ENCODE measurements at places on chromosomes 12 and 14.
A peak's percentile ranks its signal among the peaks of the same experiment; 100 is the strongest.

- no peak for DNase-seq
Measured at GRCh38 chr12:47547077-47547476, 158.8 kb downstream of the RPAP3 start.

- no peak for DNase-seq
Measured at GRCh38 chr12:1065629-1066028, 74.6 kb downstream of the ERC1 start.

DNA sequence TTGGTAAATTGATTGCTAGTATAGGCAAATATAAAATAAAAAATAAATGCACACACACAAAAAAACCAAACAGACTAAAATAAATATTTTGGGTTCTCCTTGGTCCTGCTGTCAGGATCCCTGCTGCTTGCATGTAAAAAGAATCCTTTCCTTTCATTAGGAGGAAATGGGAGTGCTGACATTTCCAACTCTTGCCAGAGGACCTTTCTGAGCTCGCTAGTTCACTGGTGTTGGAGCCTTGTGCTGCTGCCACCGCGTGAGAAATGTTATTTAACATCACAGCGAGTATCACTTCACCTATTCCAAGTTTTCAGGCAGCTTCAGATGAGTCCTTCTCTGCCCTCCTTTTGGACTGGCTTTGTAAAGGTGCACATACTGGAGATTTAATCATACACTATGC is 358.9 kb downstream of the NPAS3 start:
- no peak for DNase-seq

DNA sequence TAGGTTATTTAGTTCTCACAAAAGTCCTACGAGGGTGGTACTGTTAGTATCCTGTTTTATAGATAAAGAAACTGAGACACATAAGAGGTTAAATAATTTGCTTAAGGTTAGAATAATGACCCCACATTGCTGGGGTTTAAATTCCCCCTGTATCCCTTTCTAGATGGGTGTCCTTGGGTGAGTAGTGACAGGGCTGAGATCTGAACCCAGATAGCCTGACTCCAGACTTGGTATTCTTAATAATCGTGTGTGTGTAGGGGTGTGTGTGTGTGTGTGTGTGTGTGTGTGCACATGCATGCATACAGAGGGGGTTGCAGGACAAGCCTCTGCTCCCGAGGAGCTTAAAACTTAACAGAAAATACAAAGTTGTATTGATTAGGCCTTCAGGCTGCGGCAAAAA is 96.7 kb upstream of the PSMC1 start:
- no peak for DNase-seq

DNA sequence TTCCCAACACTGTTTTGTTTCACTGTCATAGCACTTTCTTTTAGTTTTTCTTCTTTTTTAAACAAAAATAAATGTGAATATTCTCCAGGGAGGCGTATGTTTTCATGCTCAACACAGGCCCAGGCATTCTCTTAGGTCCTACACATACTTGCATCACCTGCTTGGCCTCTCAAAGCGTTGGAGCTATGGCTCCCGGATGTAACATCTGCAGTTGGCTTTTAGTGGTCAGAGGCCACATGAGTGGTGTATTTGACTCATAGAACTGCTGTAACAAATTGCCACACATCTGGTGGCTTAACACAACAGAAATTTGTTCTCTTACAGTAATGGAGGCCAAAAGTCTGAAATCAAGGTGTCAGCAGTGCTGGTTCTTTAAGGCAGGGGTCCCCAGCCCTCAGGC is 44.6 kb upstream of the VRK1 start:
- DNase-seq: no peak

DNA sequence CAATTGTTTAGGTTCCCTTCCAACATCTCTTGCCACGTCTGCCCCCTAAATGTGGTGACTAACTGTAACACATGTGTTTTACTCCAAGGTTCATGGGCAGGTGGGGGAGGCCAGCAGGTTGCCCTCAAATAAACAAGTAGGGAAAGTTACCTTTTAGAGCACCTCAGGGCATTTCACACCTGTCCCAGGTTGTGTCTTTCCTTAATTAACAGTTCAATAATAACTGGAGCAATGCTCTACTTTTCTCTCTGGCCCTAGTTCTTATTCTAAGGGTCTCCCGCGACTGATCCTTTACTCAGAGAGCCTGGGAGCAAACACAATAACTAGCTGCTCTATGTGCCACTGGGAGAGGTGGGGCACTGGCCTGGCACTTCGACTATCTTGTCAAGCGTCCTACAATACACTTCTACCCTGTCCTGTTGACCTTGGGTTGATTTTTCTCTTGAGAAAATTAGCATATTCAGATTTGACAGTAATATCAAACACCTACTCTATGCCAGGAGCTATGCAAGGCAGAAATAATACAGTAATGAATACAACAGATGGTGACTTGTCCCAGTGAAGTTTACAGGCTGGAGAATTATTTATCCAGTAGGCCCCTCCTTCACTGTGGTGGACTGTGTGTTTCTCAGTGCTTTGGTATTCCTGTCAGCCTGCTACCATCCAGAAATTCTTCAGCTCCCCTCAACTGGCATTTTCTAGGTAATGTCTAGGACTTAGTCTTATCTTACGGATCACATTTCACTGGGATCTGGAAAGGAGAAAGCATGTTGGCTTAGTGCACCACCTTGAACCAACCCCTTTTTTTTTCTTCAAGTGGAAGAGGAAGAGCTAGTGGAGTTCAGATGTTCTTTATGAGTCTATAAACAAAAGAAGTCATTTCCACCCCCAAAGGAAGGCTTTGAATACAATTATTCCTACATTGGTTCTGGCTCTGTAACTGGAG is 202.6 kb downstream of the CRADD start:
- DNase-seq: no peak

GRCh38 chr12:64682572-64683277 is 72.4 kb downstream of the RASSF3 start:
- peak; percentile 67 for DNase-seq

DNA sequence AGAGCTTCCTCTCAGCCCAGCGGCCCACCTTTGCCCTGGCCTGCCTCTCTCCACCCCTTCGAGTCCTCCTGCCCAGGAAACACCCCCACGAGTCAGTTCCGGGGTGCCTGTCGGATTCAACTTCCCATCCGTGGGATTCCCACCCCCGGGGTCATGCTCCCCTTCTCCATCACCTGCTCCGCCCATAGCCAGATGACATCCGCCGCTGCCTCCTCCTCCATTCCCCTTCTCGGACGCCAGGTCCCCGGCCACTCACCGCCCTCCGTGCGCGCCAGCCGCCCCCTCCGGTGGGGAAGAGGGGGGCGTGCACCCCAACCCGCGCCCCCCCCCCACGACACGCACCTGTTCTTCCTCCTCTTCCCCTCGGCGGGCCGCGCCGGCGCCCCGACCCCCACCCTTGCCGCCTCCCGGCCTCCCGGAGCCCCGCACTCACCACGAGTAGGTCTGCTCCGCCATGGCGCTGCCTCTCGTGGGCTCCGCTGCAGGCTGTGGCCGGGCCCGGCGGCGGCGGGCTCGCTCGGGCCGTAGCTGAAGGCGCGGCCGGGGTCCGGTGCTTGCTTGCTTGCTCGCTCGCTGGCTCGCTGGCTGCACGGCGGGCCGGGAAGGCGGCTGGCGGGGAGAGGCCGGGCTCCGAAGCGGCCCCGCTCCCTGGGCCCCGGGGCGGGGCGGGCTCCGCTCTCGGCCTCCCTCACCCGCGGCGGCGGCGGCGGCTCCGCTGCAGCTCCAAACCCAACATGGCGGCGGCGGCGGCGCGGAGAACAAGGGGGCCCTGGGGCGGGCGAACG is 554 bp downstream of the SPPL3 start:
- DNase-seq: peak; percentile 66

- DNase-seq: peak; percentile 24
Measured at GRCh38 chr14:104598039-104598909, 6.3 kb downstream of the TMEM179 start.

DNA sequence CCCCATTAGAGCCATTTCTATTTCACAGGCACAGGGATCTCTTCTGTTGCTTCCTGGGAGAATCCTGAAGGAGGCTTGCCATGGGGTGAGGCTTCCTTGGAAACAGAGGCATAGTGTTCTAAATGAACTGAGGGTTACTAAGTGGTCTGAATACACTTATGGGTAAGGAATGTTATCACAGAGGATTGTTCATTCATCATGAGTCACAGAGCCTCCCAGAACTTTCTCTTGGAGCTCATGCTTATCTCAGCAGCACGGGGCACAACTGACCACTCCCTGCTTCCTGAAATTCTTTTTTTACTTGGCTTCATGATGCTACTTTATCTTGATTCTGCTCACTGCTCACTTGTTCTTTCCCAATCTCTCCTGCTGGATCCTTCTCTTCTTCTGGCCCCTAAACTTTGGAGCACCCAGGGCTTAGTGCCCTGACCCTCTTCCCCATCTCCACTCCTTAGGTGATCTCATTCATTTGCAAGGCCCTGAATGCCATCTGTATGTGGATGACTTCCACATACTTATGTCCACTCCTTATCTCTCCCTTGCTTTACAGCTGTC is 57.9 kb downstream of the ANO6 start:
- DNase-seq: peak; percentile 60

- no peak for DNase-seq
Measured at GRCh38 chr14:34237081-34237480, 225.0 kb downstream of the SPTSSA start.

- DNase-seq: no peak
Measured at GRCh38 chr12:26302776-26303175, 107.4 kb downstream of the SSPN start.

DNA sequence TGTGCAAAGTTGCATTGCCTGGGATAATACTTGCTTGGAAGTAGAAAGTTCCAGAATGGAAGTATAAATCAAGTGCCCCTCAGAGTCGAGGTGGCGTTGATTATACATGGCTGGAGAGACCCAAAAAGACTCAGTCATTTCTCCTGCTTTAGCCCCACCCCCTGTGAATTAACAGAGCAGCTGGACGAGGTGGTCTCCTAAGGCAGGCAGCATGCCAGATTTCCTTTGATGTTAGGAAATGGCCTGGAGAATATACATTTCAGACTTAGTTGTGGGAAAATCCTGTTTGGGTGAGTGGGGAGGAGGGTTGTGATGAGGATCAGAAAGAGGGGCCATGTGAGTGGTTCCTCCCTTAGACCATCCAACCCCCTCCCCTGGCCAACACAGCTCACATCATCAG is 406.1 kb upstream of the TMPO start:
- no peak for DNase-seq

DNA sequence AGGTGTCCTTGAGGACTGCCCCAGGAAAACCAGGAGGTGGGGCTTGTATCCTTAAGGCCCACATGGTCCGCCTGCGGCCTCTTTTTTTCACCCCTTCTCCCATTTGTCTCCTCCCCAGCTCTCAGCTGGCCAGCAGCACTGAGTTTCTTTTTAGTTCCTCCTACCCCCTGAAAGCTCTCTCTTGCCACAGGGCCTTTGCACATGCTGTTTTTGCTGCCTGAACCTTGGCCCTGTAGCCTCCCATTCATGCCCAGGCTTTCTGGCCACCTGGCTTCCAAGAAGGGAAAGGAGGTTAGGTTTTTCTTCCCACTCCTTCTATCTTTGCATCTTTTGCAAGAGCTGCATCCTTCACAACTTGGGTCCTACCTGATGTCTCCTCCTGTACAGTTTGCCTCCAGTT is 358.1 kb downstream of the VRK1 start:
- no peak for DNase-seq

- DNase-seq: peak; percentile 56
Measured at GRCh38 chr14:69042787-69043444, 63.8 kb upstream of the ACTN1 start.

GRCh38 chr12:123478762-123479161 is 20.8 kb downstream of the SNRNP35 start:
- peak; percentile 81 for DNase-seq

GRCh38 chr14:88931321-88932110 is 107.1 kb downstream of the TTC8 start:
- DNase-seq: no peak

DNA sequence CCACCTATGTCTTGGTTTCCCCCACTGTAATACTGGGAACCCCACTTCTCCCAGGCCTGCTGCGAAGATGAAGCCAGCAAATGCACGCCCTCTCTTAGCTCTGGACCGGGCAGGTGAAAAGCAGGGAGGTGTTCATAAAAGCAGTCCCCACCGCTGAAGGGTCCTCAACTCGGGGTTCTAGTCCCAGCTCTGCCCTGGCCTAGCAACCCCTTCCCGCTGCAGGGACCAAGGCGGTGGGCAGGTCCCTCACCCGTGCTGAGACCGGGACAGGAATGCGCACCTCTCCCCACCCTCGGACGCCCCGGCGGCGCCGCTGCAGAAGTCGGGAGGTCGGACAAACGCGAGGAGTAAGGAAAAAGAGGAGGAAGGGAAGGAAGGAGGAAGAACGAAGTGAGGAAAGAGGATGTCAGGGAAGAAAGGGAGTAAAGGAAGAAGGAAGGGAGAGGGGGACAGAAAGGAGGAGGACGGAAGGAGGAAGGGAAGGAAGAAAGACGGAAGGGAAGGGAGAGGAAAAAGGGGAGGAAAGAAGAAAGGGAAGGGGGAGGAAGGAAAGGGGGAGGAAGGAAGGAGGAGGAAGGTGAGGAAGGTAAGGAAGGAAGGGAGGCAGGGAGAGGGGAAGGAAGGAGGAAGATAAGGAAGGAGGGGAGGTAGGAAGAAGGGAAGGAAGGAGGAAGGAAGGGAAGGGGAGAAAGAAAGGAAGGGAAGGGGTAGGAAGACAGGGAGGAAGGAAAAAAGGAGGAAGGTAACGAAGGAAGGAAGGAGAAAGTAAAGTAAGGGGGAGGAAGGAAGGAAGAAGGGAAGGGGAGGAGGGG is 701 bp downstream of the SPRING1 start:
- DNase-seq: no peak

DNA sequence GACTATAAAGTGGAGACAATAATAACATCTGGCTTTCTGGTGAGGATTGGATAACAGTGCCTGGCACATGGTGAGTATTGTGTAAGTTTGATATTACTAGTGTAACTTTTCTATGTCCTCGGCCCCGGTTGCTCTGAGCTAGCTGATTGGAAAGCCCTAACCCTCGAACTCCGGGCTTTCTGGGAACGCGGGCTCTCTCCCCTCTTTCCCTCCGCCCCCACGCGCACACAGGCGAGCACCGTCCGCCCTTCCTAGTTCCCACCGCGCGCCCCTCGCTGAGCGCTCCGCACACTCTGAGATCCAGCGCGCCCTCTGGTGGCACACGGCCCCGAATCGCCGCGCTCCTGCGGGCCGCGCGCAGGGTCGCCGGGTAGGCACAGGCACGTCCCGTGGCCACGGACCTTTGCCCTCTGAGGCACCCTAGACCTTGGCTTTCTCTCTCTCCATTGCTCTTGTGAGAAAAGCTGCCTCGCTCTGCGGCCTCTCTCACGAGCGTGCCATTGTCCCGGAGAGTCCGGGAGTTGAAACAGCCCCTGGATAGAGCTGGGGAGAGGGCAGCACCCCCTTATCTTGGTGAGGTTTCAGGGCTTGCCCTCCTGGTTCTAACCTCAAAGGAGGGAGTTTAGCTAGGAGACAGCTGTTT is 23.2 kb upstream of the ESRRB start:
- DNase-seq: peak; percentile 72
